Breast epithelium (tissue), 4 donors: ENCODE measurements at places on chromosomes 3 and 15.

GRCh38 chr15:63260791-63261190 lies 16.6 kb upstream of the APH1B start:
- no peak for DNase-seq

DNA sequence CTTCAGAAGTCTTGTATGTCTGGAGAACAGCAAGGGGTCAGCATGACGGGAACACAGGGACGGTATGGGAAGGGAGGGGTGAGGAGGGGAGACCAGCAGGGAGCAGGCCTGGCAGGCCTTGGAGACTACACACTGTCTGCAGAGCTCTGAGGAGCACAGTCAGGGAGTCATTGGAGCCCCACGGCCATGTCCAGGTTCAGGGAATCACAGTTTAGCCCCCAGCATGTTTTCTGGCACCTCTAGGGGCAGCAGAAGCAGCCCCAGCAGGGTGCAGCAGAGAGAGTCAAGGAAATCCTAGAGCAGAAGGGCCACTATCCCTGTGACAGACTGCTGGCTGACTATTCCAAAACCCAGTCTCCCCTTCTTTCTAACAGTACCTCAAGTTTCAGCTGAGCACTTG lies 3.2 kb downstream of the LAMP3 start:
- no peak for DNase-seq

DNA sequence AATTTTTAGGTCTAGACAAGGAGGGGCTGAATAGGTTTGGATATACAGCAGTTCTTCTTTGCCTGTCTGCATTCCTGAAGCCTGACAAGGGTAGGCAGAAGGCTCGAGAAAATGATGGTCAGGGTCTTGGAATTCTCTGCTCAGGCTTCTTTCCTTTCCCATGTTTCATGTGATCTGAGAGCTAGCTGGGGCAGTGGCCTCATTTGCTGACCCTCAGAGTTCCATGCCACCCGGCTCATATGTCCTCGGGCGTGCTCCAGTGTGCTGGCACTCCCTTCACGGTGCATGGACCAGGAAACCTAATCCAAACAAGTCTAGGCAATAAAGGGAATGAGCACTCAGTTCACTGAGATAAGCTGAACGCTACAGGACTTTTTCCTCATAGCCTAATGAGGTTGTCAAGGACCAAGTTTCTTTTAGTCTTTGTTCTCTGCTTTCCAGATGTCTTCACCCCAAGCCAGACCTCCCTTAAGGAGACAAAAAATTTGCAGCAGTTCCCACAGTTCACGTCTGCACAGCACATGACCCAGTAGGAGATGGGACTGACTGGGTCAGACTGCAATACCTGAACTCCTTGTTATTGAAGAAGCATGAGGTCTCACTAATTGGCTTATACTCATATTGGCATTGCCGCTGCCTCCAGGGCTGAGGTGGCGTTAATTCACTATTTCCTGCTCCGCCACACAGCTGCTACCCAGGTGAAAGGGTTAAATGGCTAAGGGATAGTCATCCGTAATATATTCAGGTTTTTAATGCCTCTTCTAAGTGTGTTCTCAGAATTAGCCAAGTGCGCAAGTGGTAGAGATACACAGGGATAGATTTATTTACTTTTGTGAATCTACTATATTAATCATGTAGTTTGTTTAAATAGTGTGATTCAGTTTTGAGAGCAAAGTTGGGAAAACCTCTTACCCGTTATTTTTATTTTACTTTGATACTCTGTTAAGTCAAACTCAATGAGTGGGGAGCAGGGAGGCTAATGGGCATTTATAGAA lies 15.3 kb upstream of the RTP4 start:
- no peak for DNase-seq

DNA sequence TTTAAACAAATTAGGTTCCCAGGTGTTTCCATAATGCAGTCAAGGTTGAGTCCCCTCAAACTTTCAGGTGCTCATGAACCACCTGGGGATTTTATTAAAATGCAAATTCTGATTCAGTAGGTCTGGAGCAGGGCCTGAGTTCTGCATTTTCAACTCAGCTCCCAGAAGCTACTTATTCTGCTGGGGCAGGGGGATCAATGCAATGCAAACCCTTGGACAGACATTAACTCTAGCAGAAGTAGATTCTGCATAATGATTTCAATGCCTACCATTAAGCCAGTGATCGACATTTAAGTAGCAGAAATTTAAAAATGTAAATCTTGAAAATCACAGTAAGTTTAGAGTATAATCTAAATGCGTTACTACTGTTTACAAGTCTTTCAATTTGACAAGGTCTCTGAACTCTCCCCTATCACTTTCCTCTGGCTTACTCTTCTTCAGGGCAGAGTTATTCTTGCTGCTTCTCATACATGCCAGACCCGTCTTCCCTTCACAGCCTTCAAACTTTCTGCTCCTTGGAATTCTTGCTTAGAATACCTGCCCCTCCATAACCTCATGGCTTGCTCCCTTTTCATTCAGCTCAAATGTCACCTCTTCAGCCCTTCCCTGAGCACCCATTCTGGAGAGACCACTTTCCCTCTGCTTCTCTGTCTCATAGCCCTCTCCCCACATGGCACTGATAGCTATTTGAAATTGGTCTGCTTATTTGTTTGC lies 19.3 kb upstream of the DPPA4 start:
- DNase-seq = no peak

DNA sequence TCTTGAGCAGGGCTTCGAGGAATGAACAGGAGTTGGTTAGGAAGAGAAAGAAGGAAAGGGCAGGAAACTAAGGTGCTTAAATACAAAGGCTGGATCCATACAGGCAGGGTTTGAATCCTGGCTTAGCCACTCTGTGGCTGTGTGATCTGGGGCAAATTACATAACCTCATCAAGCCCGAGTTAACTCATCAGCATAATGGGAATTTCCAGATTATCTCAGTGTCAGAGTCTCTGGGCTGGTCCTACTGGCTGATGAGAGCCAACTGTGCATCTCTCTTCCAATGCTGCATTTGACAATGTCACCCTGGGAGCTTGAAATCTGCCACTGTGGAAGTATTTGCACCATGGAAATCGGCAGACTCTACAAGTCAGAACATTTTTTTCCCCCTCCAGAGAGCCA lies 83.8 kb upstream of the SLC6A6 start:
- no peak for DNase-seq

GRCh38 chr15:49415149-49415548 lies 7.9 kb upstream of the FGF7 start:
- no peak for DNase-seq

DNA sequence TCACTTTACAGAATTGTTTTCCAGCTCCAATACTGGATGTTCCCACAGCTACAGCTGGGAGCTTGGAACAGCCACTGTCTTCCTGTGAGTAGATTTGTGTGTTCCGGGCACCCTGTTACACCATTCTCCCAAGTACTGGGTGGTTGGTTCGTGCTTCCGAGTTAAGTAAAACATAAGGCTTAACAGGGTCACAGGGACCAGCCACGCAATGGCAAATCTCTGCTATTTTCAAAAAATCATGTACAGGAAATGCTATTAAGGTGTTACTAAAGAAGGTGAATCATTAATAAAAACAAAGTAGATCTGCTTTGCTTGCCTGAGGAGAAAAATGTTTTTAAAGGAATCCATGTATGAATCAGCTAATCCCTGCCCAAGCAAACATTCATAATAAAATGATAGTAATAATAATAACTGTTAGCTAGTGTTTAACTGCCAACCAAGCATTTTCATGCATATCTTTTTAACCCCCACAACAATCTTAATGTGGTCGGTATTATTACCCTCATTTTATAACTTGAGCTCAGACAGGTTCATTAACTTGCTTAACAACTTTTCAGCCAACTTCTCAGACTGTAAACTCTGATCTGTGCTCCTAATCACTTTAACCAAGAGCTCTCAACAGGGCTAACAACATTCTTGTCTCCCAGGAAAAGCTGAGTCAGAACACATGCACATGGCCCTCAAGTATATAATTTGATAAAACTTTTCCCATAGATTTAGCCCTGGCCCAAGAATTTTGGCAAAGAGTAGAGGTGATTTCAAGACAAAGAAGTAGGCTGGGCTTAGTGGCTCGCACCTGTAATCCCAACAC lies 2.7 kb upstream of the C2CD4A start:
- no peak for DNase-seq

- DNase-seq = no peak
These were observed 33.5 kb upstream of the PDE8A start for GRCh38 chr15:84947947-84948830.

DNA sequence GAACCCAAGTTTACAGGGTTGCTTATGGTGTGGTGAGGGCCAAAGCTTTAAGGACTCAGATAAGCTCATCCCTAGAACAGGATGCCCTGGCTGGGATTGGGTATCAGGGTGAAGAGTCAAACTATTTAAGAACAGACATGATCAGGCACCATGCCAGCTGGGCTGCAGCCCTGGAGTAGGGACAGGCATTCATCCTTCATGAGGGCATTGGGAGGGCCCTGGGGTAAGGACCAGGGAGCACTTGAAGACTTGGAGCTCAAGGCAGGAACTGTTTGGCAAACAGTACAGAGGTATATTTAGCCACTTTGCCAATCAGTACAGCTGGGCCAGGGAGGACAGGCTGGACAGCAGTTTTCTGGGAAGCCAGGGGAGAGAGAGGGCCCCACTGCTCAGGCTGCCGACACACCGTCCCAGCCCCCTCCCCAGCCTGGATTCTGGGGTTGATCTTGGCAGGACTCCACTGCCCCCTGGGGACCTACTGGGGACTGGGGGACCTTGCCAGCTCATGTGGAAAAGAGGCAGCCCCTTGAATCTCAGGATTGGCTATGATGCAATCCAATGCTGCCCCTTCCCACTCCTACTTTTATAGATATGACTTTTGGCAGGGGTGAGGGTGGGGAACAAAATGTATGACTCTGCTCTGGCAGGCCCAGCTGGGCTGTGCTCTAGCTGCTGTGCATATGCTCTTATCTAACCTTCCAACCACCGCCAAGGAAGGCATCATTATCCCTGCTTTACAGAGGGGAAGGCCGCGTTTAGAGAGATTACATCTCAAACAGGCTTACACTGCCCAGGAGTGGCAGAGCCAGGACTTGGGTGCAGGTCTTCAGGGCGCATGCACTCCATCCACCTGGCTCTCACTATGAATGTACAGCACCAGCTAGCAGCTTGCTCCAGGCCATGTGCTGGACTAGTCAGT lies 2.3 kb downstream of the PLA2G4E start:
- DNase-seq = no peak

GRCh38 chr15:49083401-49084284 lies 37.4 kb upstream of the SECISBP2L start:
- DNase-seq = no peak

DNA sequence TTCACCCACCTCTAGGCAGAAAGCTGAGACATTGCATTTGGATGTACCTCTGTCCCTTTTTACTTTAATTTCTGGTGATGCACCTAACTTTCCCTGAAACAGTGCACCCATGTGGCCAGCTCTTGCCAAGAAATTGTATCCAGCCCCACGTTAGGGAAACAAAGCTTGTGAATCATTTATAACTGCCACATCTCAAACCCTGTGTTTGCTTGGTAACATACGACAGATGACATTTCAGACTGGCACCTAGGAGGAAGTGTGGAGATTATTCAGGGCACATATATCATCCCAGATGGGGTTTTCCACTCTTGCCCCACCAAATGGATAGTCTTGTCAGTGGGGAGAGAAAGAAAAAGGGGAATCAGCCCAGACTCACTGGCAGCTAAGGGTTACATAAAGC lies 2.1 kb downstream of the CYB561D2 start:
- no peak for DNase-seq

DNA sequence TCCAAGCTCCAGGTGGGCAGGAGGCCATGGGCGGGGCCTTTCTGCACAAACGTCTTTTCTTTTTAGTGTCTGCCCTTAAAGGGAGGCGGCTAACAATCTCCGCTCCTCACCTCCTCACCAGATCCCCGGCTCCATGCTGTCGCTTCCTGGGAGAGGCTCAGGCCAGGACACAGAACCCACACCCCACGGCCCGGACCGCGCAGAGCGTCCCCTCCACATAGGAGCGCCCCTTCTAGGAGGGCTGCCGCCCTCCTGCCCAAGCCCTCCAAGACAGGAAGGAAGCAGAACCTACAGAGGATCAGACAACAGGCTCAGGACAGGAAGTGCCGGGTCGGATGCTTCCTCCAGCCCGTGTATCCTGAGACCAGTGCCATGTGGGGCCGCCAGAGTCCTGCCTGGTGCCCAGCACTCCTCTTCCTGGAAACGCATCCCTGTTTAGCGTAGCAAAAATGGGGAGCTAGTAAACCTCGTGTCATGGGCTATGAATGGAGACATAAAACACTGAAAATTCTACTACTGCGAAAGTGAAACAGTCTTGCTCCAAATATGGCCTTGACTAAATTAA lies 83.2 kb upstream of the ATP10A start:
- no peak for DNase-seq

GRCh38 chr3:50278123-50278879 lies 586 bp upstream of the LSMEM2 start:
- no peak for DNase-seq

- no peak for DNase-seq
These were observed 162.1 kb downstream of the C3orf38 start for GRCh38 chr3:88311826-88312225.

DNA sequence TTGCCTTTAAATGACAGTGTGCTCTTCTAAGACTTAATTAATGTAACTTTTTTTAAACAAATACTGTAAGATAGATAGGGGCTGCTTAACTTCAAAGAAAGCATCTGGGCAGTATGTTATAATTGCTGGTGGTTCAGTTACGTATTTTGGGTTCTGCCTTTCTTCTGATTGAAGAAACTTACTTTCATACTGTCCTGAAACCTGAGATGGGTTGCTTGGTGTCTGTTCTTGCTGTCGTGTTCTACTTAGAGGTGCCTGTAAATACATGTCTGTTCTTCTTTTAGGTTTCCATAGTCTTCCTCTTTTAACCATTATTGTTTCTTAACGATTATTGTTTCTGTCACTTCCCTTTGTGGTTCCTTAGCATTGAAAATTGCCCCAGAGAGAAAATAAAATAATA lies 297.7 kb upstream of the CHRM5 start:
- no peak for DNase-seq

DNA sequence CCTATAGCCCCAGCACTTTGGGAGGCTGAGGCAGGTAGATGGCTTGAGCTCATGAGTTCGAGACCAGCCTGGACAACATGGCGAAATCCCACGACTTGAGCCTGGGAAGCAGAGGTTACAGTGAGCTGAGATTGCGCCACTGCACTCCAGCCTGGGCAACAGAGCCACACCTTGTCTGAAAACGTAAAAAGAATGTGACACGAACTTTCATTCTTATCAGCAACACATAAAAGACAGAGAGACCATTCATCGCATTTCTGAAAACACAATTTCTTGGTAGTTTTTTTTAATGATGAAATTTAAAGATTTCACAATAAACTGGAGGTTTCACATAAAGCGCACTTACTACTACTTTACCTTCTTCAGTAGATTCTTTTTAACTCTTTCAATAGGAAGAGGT lies 18.4 kb downstream of the HLTF start:
- no peak for DNase-seq

- no peak for DNase-seq
These were observed 73.0 kb downstream of the ATP10A start for GRCh38 chr15:25790000-25790660.

GRCh38 chr15:45763170-45763869 lies 128.5 kb downstream of the SQOR start:
- no peak for DNase-seq

DNA sequence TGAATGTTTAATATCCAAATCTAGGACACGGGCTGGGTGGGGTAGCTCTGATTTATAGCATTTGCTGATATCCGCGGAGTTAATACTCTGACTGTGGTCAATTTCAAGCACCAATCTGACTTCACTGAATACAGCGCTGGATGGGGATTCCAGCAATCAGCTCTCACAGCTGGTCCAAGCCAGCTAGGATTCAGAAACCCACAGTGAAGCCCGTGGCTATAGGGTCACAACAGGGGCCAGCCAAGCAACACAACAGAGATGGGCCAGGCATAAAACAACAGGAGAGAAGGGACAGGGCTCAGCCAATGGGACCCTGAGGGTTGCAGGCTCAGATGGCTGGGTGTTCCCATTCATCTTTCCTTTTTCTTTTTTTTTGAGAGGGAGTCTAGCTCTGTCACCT lies 5.4 kb upstream of the LMAN1L start:
- DNase-seq = no peak
